ENCODE measurements at places on chromosomes 6 and 20.

DNA sequence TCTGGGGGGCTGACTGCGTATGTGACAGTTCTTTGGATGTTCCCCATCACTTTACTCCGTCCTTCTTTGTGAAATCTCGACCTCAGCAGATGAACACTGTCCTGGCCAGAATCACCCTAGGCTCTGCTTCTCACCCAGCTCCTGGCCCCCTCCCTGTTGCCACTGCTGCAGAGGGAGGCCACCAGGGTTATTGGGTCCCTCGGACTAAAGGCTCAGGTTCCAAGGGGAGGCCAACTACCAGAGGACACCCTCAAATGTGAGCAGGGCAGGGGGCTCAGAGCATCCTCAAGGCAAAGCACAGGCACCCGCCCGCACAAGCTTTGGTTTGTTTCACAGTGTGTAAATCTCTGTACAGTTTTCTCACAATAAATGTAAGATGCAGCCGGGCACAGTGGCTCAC lies 269.9 kb downstream of the UST start:
- no peak for DNase-seq

- DNase-seq: no peak
These were observed 105.8 kb downstream of the QRSL1 start for GRCh38 chr6:106735136-106735633.

GRCh38 chr6:10343320-10343719 lies 71.6 kb downstream of the TFAP2A start:
- DNase-seq: no peak

DNA sequence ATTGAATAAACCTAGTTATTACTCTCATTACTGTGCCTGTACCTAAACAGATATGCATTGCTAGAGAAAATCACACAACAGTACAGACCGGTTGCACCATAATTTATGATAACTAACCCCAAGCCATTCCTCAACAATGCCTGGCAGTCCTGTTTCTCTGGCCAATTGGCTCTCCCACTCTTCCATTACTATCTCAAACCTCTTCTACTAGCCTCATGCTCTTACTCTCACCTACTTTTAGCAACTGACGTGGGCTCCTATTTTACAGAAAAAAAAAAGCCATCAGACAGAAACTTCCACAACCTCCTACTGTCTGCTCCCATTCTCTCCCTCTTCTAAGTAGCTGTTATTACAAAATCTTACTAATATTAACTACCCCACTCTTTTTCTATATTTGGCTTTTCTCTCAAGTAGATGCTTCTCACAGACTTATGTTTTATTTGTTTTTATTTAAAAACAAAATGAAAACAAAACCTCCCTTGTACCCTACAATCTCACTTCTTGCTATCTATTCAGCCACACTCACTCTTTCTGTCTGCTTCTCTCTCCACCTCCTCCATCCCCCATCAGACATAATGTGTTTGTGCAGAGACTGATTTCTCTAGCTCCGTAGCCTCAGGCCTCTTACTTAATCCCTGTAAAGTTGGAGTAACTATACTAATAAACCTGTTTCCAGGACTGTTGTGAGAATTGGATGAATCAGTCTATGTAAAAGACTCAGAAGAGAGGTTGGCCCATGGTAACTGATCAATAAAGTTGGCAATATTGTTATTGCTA lies 9.1 kb downstream of the GOPC start:
- no peak for DNase-seq

DNA sequence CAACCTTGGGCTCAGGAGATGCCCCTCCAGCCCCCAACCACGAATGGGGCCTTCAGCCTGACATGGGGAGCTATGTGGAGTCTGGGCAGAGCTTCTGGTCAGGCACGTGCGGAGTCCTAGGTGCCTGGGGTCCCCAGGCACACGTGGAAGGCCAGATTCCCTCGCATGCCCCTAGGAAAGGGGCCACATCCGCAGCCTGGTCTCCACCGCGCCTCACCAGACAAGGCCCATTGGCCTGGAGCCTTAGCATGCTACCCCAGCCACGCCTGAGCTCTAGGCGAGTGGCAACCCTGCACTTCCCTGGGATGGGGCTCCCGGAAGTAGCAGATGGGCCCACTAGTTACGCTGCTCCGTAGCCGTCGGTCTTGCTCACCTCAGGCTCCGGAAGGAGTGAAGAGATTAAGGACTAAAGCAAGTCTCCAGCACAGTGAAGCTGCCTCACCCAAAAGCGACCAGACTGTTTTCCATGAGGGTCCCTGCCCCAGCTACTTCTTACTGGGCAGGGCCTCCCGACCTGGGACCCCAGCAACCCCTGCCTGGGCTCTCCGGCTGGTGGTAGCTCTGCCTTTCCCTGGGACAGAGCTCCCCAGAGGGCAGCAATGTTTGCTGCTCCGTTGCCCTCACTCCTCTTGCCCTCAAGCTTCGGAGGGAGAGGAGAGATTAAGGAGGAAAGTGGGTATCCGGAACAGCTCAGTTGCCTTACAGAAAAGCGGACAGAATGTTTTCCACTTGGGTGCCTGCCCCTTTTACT lies 93.2 kb upstream of the IMPG1 start:
- DNase-seq: no peak

DNA sequence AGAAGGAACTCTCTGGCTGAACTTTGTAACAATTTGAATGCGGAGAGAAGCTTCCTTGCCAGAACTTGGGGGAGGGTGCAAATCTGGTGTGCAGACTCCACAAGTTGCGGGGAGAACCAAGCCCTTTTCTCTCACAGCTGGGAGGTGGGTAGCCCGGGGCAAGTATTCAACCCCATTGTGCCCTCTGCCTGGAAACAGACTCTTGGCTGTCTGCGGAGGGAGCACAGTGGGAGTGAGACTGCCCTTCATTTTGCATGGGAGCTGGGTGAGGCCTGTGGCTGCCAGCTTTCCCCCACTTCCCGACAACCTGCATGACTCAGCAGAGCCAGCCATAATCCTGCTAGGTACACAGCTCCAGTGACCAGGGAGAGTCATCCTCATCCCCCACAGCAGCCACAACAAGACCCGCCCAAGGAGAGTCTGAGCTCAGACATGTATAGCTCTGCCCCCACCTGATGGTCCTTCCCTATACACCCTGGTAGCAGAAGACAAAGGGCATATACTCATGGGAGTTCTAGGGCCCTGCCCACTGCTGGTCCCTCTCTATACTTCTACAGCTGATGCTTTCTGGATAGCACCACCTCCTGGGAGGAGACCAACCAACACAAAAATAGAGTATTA lies 29.4 kb upstream of the TPD52L1 start:
- no peak for DNase-seq

DNA sequence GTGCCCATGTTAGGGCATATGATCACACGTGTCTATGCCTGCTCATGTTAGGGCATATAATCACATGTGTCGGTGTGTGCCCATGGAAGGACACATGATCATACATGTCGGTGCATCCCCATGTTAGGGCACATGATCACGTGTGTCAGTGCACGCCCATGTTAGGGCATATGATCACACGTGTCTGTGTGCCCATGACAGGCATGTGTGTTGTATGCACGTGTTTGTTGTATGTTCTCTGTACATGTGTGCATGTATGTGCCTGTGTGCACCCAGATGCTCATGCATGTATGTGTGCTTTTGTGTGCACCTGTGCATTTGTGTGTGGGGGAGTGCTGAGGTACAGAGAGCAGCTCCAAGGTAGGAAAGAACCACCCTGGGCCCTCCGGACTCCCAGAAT lies 29.8 kb downstream of the YTHDF1 start:
- DNase-seq: no peak

- DNase-seq: no peak
These were observed 221.2 kb downstream of the SLC24A3 start for GRCh38 chr20:19433371-19434350.

- no peak for DNase-seq
These were observed 234.4 kb downstream of the SYNE1 start for GRCh38 chr6:152402791-152403190.

- no peak for DNase-seq
These were observed 743 bp downstream of the CMTR1 start for GRCh38 chr6:37433657-37434271.

DNA sequence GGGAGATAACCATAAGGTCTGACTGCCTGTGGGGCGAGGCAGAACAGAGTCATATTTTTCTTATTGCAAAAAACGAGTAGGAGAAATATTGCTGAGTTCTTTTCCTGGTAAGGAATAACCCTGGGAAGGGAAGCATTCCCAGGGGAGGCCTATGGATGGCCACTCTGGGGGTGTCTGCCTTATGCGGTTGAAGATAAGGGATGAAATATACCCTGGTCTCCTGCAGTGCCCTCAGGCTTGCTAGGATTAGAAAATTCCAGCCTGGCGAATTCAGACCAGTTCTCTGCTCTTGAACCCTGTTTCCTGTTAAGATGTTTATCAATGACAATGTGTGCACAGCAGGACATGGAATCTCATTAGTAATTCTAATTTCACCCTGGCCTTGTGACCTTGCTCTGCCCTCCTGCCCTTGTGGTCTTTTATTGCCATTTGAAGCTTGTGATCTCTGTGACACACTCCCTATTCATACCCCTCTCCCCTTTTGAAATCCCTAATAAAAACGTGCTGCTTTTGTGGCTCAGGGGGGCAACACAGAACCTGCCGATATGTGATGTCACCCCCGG lies 491.1 kb upstream of the EYS start:
- no peak for DNase-seq

- DNase-seq: no peak
These were observed 66.1 kb downstream of the PRND start for GRCh38 chr20:4787820-4788219.

DNA sequence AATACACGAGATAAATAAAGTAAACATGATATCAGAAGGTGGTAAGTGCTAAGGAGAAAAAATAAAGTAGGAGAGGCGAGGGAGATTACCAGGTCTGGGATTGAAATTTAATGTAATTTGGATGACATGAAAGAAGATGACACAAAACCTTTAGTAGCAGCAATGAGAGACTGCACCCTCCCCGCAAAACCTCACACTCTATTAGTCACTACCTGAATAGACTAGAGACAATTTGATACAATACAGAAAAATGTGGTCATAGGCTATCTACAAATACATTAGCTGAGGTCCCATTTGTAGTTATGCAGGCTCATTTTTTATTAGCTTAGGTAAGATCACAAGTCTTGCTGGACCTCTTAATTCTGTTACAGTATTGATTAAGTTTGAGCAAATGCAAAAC lies 125.5 kb downstream of the LRFN2 start:
- DNase-seq: no peak

DNA sequence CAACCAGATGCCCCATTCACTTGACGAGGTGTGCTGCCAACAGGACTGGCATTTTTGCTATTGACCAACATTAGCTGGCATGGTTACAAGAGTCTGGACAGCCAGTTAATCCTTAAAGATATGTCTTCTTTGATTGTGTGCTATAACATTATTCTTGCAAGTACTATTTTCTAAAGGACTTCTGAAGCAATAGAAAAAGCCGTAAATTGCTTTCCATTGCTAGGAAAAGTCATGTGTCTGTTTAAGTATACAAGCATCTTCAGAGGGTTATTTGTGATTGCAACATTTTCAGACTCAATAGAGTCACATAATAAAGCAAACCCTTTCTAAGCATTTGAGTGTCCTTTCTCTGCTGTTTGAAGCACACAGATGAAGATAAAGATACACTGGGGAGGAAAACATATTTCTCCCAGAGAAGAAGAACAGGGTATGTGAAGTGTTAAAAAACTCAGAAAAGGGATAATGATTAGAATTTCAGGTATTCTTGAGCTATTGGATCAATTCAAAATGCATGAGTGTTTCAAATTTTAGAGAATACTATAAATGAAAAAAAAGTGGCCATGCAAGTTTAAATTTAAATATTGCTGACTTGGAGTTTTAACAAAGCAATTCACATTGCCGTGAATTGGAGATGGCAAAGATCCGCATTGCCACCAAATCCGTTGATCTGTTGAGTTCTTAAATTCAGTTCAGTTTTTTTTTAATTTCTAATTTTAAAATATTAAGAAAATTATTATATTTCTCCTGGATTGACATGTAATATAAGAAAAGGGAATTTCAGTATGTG lies 191.7 kb upstream of the MAP3K7 start:
- DNase-seq: no peak

DNA sequence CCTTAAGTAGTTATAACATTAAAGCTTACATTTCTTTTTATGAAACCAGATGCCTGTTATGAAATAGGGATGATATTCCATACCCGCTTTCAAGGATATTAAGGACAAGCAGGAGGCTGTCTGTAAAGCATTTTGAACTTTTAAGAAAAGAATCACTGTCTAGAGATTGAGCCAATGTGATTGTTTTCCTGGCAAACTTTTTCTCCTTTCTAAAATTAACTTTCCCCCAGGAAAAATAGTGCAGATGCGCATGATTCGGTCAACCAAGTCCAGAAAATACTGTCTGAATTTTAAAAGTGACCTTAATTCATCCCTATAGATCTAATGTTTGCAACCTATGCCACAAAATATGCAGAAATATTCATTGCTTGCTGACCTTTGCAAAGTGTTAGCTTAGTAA lies 15.1 kb upstream of the DEK start:
- DNase-seq: no peak

- DNase-seq: no peak
These were observed 34.3 kb downstream of the RARS2 start for GRCh38 chr6:87555506-87555905.

- peak; percentile 20 for DNase-seq
These were observed 35.9 kb downstream of the DUSP22 start for GRCh38 chr6:328136-328670.

DNA sequence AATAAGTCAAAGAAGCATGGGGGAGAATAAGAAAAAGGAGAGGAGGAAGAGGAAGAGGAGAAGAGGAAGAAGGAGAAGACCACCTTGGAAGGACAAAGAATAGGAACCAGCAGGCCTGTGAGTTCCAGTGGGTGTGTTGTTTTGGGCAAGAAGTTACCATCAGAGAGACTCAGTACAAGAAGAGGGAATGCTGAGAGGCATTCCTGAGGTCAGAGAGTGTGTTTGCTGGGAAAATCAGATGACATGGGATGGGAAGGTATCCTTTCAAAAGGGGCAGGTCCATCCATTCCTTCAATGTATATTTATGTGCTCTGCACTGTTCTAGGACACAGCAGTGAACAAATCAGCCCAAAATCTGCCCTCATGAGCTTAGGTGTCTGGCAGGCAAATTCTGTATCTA lies 40.5 kb upstream of the PRIM2 start:
- DNase-seq: no peak

DNA sequence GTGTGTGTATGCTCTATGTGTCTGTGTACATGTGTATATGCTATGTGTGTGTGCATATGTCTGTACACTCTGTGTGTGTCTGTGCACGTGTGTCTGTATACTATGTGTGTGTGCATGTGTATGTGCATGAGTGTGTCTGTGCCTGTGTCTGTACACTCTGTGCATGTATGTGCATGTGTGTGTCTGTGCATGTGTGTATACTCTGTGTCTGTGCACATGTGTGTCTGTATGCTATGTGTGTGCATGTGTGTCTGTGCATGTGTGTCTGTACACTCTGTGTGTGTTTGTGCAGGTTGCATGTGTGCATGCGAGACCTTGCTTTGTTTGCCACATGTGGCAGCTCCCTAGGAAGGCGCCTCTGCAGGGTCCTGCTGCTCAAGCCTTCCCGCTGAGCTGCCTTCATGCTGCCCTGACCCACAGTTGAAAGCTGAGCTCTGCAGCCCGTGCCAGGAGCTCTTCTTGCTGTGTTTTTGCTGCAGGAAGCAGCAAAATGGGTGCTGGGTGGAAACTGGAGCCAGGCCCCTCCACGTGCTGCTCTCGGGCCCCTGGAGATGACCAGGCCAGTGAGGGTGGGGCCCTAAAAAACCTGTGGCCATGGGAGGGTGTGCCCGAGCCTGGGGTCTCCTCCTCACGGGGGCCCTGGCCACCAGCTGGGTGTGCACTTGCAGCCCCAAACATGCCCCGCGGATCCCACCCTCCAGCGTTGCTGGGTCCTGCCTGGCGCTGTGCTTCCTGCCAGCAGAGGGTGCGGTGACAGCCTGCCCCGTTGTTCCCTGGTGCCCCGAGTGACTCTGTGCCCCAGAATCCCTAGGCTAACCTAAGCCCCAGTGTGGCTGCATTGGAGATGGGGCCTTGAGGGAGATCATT lies 109.1 kb downstream of the DACT2 start:
- no peak for DNase-seq

- no peak for DNase-seq
These were observed 76.6 kb downstream of the SLX4IP start for GRCh38 chr20:10511509-10512251.
